Midbrain (tissue), 1 donor: ENCODE measurements at places on chromosomes 11 and 22.

- no peak for DNase-seq
Observed at GRCh38 chr11:68843052-68843561, 1.4 kb upstream of the CPT1A start.

DNA sequence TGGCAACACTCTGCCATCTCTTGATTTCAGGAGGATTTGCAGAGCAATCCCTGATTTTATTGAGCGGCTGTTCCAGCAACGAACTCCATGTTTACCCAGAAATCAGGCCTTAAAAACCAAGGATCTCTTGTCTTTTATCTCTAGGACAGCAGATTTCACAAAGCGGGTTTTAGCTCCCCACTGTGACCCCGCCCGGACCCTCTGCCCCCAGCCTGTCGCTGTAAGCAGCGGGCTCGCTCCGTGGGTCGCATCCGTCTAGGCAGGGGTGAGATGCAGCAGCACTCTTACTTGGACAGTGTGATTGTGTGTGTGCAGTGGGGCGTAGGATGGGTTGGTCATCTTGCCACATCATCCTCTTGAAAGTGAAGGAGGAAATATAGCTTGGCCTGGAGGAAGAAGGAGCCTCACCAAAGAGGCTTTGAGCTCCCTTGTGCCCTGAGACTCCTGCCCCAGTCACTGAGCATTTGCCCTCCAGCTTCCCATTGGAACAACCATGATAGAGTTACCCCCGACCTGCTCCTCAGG lies 189.2 kb upstream of the TBCEL start:
- no peak for DNase-seq

DNA sequence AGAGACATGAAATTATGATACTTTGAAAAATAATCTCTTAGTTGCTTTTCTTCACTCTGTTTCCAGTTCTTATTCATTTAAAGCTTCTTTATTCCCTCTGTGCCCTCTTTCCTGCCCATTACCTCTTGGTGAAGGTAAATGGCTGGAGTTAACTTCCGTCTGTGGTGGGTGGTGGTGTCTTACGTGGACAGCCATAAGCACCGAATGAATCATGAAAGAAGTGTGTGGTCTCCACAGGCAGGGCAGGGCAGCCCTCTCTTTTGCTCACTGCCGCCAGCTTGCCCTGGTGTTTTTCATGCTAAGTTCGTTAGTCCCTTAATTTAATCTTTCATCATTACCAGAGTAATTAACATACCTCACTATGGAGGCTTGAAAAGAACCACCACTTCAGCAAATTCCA lies 98.7 kb upstream of the SORL1-AS1 start:
- no peak for DNase-seq

DNA sequence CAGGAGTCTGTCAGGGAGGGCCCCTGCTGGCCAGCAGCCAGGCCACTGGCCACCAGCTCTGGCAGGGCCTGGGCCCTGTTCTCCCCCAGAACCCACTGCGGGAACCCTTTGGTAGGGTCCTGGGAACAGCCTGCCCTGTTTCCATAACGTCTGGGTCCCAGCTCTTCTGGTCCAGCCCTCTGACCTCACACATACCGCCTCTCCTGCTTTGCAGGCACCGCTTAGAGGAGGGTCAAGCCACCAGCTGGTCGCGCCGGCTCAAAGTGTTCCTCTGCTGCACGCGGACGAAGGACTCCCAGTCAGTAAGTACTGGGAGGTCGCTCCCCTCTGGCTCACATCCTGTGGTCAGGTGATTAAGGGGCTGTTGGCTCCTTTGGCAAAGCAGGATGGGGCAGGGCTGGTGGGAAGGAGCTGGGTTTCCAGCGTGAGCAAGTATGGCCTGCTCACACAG lies 26.6 kb upstream of the MYRF start:
- DNase-seq: no peak
